ENCODE measurements at places on chromosomes 6 and 20.

- no peak for DNase-seq
These were observed 67.2 kb upstream of the RNF146 start for GRCh38 chr6:127199470-127199869.

GRCh38 chr6:153023977-153024708 is 21.6 kb upstream of the MTRF1L start:
- DNase-seq: no peak

DNA sequence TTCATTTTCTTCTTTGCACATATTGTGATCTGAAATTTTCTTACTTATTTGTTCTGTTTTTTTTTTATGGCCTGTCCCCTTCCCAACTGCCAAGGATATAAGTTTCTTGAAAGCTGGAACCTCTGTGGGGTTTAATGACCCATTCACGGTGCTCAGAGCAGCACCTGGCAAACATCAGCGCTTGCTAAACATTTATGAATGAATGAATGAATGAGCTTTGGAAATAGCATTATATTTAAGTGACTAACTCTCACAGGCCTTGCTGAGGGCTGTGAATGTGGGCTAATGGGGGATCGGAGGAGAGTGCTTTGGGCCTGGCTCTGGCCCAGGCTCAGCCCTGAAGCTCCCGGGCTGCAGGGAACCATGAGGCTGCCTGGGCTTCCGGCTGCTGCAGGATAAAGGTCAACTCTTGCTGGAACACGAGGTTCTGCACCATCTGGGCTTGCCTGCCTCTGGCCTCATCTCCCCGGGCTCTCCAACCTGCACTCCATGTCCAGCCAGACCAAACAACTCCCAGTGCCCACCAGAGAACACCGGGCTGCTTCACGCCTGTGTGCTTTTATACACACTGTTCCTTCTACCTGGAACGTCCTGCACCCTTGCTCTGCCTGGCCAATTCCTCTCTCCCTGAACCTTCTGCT is 14.6 kb upstream of the ARMC12 start:
- DNase-seq: no peak

DNA sequence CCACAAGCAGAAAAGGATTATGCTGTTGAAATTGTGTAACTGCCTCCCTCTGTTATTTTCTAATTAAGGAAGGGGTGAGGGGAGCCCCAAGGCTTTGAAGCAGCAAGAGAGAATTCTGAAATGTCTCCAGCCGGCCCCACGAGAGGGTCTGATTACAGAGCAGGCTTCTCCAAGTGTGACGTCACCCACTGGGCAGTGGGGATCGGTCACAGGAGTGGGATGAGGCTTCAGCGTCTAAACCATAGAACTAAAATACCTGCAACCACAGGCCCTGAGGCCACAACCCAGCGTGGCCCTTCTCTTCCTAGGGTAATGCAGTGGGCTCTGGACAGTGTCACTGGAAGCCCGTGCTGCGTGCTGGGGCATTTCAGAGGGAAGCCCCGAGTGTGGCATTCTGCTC is 38.6 kb upstream of the APCDD1L start:
- DNase-seq: no peak

GRCh38 chr6:147733686-147734085 is 225.2 kb downstream of the SAMD5 start:
- no peak for DNase-seq

- DNase-seq: no peak
These were observed 29.9 kb upstream of the SYNCRIP start for GRCh38 chr6:85672623-85673022.

- DNase-seq: no peak
These were observed 46.8 kb upstream of the SLCO4A1 start for GRCh38 chr20:62595491-62595890.

- no peak for DNase-seq
These were observed 17.0 kb downstream of the PRDM1 start for GRCh38 chr6:106102967-106103727.

DNA sequence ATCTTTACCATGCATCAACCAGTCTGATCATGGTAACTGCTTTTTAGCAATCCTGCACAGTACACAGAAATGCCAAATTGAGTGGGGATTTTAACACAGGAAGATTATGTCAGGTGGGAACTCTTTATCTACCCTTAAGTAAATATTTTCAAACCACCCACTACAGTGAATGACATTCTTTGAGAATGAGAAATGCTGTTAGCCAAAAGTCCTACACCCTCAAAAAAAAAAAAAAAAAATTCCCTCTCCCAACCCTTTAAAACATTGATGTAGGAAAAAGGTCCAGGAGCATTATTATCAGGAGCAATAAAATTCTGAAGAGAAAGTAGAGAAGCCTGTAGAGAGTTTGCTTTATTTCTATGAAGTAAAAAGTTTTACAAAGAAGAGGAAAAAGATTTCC is 307.2 kb upstream of the THEMIS start:
- no peak for DNase-seq

- no peak for DNase-seq
These were observed 66.2 kb downstream of the SLC22A23 start for GRCh38 chr6:3390698-3391097.

GRCh38 chr20:50462093-50462690 is 48.0 kb upstream of the PTPN1 start:
- DNase-seq: no peak

GRCh38 chr20:25008388-25009217 is 16.1 kb upstream of the APMAP start:
- no peak for DNase-seq

DNA sequence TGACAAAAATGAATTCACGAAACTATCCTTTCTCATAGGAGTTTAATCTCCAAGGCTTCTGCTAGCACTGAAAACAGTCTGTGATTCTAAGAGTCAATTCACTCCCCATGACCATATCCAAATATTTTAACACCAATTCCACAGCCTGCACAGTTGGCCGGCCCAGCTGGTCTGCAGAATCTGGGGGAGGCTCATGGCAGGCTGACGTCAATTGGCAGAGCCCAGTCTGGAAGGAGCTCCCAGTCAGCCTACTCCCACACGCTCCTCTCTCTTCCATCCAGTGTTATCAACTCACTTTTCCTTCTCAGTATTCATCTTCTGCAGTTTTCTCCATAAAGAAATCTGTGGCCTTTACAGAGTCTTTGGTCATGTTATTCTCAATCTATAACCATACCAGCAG is 111.0 kb downstream of the TBXT start:
- DNase-seq: no peak

DNA sequence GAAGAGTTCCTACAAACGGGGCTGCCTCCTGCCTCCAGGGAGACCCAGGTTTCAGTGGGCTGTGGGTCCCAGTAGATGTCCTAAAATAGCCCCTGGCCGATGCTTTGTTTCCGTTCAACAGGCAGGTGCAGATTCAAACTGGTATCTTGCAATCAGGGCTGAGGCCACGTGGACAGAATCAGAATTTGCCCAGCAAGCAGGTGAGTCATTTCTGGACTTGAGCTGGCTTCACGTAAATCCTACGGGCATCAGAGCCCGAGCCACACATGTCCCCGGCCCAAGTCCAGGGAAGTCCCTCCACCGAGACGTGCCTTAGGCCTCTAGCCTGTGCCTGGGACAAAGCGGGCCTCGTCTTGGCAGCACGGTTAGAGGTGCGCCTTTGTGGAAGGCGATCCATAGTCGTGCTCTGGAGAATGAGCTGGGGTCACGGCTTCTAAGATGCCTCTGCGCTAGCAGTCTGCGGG is 101.6 kb upstream of the FRMD1 start:
- DNase-seq: no peak

GRCh38 chr6:150201772-150202329 is 59.0 kb downstream of the PPP1R14C start:
- no peak for DNase-seq

- DNase-seq: no peak
These were observed 8.1 kb upstream of the SERPINB9 start for GRCh38 chr6:2911171-2911570.

DNA sequence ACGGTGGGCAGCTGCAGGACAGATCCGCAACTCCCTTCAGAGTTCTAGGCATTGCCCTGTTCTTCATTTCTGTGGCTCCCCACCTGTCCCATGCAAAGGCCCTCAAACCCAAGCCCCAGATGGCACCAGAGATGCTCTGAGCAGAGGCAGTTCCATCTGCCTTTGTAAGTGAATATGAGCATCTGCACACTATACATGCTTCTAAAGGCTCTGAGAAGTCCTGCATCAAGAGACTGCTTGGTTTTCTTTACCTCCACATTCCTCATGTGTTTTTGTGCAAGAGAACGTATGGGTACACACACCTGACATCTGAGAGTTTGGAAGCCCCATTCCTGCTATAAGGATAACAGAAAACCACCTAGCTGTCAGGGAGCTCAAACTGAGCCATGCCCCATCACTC is 14.4 kb upstream of the CST7 start:
- no peak for DNase-seq

DNA sequence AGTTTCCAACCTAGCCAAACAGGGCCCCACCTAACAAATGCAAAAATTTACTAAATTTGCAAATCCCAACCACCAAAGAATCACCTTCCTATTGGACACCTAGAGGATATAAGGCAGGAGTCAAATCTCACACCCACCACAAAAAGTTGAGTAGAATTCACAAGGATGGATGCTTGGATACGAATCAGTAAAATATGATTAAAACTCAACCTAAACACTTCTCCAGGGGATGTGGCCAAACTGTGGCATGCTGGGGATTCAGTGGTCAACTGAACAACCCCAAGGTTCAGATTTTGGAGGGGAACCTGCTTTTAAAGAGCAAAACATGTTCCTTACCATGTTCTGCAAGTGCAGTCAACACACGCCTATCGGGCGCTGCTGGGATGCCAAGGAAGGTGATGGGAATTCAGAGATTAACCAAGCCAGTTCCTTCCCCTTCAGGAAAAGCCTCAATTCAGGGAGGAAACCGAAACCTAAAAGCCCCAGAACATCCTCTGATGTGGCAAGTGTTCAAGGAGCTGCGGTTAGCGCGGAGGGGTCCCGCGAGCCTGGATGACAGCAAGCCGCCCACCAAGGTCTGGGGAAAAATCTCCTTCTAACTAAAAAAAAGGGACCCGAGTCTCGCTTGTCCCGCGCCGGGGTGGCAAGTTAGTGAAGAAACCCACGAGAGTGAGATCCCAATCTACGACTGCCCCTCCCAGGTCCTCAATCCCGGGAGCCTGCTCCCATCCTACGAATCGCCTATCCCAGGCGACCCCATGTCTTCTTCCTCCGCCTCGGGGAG is 902 bp downstream of the SAMHD1 start:
- DNase-seq: peak; percentile 8

DNA sequence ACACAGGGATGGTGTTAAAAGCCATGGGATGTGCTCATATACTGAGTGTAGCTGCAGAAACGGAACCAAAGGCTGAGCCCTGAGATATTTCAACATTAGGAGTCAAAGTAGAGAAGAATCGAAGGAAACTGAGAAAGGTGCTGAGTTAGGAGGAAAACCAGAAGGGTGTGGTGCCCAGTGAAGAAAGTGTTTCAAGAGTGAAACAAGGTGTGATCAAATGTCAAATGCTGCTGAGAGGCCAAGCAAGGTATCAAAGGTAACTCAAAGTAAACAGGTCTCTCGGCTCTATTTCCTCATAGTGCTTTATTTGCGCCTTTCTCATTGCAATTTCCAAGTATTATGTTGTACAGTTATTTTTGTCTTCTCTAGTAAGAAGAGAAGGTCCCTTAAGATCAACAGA is 94.1 kb downstream of the PRDM1 start:
- DNase-seq: no peak

- DNase-seq: no peak
These were observed 1.8 kb downstream of the EPHA7 start for GRCh38 chr6:93417421-93418013.

DNA sequence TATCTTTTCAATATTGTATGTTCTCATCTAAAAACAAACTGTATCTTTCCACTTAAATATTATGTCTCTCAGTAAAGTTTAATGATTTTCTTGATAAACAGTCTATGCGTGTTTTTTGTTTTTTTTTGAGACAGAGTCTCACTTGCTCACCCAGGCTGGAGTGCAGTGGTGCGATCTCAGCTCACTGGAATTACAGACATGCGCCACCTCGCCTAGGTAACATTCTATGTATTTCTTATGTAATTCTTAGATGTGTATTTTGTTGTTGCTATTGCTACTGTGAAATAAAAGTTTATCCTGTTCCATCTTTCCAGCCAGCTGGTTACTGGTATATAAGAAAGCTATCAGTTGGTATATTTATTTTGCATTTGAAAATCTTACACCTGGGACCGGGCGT is 29.4 kb downstream of the ABHD12 start:
- no peak for DNase-seq

GRCh38 chr6:113570161-113570560 is 287.0 kb upstream of the MARCKS start:
- no peak for DNase-seq

- DNase-seq: no peak
These were observed 43.5 kb downstream of the NT5E start for GRCh38 chr6:85493389-85493788.

GRCh38 chr6:5556011-5556410 is 294.7 kb downstream of the FARS2 start:
- no peak for DNase-seq

DNA sequence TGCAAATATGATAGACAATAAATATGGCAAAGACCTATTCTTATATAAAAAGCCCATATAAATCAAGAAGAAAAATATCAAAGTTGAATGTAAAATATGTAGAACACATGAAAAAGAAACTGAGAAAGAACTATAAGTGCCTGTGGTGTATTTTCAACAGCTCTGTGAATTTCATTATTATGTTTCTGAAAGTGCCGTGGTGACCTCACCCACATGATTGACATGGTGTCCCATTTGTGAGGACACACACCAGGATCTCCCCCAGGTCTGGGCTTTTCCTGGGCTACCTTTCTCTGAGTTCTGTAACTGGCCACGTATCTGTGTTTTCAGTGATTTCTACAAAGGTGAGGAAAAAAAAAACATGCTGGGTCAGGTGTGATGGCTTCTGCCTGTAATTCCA is 86.7 kb downstream of the BMP6 start:
- DNase-seq: no peak

GRCh38 chr6:16804546-16805242 is 43.4 kb upstream of the ATXN1 start:
- no peak for DNase-seq

GRCh38 chr6:5155906-5156305 is 70.8 kb downstream of the PPP1R3G start:
- DNase-seq: no peak

DNA sequence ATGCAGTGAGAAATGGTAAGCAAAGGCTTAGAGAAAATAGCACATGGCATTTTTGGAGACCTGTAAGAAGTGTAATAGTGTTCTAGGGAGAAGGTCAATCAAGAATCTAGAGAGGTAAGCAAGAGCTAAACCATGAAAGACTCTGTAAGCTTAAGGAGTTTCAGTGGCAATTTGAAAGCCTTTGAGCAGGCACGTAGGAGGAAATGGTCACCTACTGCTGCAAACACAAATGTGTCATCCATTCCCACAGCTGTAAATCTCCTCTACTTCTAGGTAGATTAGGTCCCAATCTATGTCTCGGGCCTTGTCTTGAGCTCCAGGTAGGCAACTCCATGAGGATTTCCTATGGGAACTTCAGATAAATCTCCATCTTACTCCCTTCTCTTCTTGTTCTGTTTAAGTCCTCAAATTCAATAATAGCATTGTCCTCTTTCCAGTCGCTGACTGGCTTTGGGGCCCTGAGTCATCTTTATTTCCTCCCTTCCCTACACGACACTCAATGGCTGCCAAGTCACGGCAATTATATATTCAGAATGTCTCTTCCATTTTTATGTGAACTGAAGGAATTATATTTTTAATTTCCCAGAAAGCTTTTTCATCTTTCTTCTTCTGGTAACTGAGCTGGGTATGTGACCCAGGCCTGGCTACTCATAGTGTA is 24.2 kb upstream of the PAQR8 start:
- no peak for DNase-seq

All from stimulated activated CD8-positive, alpha-beta memory T cell treated with anti-CD3 and anti-CD28 coated beads, Interleukin-4, amount 100 ng/mL, for 1 hour (primary cell).